ENCODE measurements at places on chromosomes 13 and 19.

DNA sequence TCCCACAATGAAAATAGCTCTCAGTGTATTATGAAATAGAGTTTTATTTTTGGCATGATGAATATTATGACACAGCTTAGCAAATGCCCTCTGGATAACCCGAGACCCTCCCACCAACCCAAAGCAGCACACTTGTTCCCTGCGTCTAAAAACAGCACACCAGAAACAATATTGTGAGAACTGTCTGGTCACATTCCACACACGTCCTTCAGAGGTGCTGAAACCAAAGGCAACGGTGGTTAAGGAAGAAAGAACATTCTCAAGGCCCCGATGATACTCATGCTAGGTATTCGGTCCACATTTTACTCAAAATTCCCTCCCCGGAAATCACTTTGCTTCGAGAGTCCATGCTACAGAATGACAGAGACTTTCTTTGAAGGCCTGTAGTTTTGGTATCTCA is 156.7 kb downstream of the SLC7A1 start:
- DNase-seq: no peak

GRCh38 chr13:32408296-32409000 is 19.5 kb downstream of the N4BP2L1 start:
- no peak for DNase-seq

DNA sequence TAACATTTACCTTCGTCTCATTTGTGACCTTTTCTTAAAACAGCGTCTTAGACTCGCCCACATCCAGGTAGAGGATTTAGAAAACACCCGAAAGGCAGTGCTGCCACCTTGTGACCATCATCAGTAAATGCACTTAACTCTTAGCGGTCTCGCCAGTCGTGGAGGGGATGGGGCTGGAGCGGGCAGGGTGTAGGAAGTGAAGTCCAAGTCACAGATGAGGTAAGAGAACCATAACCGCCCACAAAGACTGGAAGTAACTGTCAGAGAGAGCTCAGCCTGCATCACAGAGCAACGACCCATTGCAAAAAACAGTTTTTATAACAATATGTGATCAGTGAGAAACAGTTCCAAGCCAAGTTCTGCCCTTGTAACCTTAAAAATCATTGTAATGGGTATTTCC is 10.7 kb upstream of the CEACAM3 start:
- DNase-seq: peak; percentile 61

GRCh38 chr13:43309311-43309710 is 285.9 kb downstream of the DNAJC15 start:
- no peak for DNase-seq

DNA sequence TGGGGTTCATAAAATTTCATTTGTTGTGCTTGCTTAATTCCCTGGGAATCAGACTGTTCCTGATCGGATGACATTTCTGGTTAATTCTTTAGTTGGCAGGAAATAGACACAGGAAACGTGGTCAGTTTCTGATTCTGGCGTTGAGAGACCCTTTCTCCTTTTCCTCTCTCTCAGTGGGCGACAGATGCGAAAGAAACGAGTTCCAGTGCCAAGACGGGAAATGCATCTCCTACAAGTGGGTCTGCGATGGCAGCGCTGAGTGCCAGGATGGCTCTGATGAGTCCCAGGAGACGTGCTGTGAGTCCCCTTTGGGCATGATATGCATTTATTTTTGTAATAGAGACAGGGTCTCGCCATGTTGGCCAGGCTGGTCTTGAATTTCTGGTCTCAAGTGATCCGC is 10.8 kb downstream of the LDLR start:
- DNase-seq: no peak

DNA sequence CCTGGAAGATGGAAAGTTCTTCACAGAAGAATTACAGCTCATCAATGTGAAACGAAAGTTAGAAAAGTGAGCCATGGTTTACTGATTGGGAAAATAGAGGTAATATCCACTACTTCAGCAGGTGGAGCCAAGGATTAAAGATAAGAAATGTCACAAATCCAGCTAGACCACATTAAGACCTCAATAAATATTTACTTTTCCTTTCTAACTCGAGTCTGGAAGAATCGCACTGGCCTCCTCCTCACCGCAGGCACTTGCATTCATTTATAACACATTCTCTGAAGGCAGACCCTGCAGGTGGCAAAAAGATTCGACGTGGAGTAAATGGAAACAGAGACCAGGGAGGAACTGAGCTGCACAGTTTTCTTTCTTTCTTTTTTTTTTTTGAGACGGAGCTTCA is 7.4 kb downstream of the SLC35E1 start:
- no peak for DNase-seq

DNA sequence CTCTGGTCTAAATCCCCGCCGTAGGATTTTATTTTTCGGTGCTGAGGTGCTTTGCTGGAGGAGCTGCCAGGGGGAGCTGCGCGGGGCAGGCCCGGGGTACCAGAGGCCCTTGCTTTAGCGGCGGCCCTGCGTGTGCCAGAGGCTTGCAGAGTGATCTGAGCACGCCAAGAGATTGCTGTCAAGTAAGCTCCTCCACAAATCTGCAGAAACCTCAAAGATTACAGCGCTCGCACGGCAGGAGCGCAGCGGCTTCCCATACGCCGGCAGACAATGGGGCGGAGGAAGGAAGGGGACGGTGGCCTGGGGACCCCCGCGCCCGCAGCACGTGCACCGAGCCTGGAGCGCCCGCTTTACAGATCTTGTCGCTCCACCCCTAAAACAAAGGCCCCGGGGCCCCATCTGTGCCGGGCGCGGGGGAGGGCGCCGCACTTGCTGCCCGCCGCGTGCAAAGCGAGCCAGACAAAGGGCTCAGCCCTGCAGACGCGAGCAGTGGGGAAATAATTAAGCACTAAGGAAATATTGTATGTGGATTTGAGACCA is 9.1 kb upstream of the C19orf12 start:
- peak; percentile 37 for DNase-seq

- DNase-seq: no peak
Measured at GRCh38 chr19:33668968-33669367, 47.2 kb downstream of the CHST8 start.

- DNase-seq: no peak
Measured at GRCh38 chr13:79736356-79736755, 255.4 kb downstream of the NDFIP2 start.

DNA sequence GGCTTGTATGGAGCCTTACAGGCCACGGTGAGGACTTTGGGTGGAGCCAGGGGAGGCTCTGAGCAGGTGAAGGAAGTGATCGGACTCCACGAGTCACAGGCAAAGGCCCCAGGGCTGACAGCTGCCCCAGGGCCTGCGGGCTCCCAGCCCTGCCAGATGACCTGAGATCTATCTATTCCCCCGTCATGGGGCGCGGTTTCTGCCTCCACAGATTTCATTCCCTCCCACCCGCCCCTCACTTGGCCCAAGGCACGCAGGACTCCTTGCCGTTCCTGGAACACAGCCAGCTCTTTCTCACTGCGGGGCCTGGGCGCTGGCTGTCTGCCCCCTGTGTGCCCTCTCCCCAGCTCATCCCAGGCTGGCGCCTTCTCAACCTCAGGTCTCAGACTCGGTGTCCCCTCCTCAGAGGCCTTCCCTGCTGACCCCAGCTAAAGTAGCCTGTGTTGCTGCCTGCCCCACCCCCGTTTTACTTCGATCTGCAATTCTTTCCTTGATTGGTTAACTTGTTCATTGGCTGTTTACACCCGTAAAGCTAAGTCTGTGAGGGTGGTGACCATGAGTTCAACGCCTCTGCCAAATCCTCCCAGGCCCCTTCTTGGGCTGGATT is 13.9 kb upstream of the PAK4 start:
- DNase-seq: no peak

GRCh38 chr19:45659096-45659729 is 8.8 kb upstream of the GIPR start:
- DNase-seq: no peak

DNA sequence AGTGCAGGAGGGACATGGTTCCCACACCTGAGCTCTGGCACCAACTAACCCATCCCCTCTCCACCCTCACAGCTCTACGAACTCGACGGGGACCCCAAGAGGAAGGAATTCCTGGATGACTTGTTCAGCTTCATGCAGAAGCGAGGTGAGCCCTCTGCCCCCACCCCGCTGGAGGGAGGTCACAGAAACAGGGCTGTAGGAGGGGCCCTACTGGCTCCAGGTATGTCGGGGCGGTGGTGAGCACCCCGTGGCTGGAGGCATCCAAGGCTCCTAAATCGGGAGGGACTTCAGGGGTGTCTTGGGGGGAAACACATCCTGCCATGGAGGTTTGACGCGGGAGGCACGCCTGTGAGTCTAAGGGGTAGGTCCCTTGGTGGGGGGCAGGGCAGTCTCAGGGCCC is 24.1 kb upstream of the WDR18 start:
- DNase-seq: no peak

DNA sequence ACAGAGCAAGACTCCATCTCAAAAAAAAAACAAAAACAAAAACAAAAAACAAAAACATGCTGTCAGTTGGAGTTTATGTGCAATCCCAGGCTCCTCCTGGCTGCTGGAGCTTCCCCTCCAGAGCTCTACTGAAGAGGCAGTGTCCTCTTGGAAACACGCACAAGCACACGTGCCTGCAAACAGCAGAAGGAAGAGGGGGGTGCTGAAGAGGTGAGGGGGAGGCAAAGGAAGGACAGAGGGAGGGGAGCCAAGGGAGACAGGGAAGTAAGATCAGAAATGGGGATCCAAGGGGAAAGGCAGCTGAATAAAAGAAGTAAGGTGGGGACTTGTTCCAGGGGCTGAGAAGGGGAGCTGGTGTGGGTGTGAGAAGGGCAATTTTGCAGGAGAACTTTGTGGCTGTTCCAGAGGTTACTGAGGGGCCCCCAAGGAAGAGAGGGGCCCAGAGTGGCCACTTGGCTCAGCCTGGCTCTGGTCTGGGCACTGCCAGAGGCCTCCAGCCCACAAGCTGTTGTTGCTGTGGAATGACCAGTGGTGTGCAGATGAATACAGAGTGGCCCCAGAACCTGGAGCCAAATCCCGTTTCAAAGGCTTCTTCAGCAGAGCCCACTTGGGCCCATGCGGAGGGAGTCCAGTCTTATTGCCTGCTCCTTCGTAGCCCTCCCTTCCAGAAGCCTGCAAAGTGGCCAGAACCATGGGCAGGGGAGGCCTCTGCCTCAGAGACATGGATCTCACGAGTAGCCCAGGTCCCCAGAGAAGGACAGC is 34.4 kb downstream of the LYL1 start:
- no peak for DNase-seq

- no peak for DNase-seq
Measured at GRCh38 chr13:27592865-27593264, 27.5 kb downstream of the LNX2 start.

DNA sequence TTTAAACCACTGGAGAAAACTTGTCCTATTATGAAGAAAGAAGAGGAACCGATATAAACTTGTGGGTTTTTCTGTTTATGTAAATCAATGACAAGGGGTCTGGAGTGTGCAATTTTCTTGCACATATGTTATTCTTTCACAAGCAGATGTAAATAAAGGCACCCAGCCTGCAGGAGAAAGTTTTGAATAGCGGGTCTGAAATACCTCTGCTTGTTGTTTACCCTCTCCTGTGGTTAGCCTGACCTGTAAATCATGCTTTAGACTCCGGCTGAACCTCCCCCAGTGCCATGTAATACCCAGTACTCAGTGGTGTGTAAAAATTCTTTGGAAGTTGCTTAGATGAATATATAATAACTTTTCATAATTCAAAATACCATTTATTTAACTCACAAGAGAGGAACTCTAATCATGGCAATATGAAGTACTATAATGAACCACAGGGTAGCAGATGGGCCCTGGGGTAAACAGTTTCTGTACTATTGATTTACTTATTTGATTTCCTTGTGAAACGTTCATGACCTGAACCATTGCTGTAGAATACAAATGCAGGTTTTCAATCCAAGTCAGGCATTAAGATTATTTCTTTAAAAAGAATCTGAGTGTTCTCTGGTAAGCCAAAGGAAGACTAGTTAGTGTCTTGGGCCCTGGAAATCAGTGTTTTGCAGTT is 245.1 kb downstream of the LMO7 start:
- DNase-seq: no peak

DNA sequence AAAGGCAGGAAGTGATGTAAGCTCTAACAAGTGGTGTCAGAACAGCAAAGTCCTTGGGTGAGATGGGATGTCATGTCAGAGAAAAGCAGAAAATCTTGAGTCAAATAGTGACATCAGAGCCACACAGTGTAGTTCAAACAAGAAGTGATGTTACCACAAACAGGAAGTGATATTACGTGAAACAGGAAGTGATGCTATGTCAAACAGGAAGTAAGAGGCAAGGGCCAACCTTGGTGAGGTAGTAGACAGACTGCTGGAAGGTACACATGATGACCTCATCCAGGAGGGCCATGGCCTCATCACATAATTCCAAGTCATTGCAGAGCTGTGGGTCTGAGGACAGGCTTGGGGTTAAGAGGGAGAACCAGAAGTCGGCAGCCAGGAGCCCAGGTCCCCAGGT is 7.0 kb upstream of the MAMSTR start:
- no peak for DNase-seq

GRCh38 chr13:85738696-85739320 is 60.4 kb downstream of the SLITRK6 start:
- no peak for DNase-seq

GRCh38 chr13:26050568-26051230 is 1.1 kb downstream of the SHISA2 start:
- DNase-seq: peak; percentile 77

- no peak for DNase-seq
Measured at GRCh38 chr19:5337126-5337525, 3.5 kb downstream of the PTPRS start.

DNA sequence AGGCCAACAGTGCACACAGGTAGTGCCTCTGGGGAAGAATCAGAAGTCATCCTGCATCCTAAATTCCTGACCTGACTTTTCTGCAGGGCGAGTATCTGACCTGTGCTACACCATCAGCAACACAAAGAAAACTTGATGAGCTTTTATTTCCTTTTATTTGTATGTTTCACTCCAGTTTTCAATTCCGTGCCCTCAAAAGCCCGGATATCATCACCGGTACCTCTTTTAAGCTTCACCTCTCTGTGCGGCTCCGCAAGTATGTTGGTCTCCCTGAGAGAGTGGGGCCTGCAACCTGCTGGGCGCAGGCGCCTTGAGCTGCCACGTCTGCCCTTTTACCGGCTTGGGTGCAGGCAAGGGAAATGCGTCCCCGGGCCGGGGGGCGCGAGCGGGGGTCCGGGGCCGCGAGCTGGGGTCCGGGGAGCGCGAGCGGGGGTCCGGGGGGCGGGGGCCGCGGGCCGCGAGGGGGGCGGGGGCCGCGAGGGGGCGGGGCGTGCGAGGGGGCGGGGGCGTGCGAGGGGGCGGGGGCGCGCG is 4.3 kb upstream of the DUXA start:
- peak; percentile 52 for DNase-seq

- DNase-seq: no peak
Measured at GRCh38 chr19:48989701-48990291, 3.3 kb downstream of the GYS1 start.

GRCh38 chr19:19278315-19278714 is 5.2 kb upstream of the TM6SF2 start:
- DNase-seq: no peak
